Esophagus mucosa (tissue), 1 donor: ENCODE measurements at places on chromosomes 16 and 17. TPM values are rescaled to one million over a fixed set of nuclear protein-coding genes. Genes with fewer than 3 reads are reported as not detected.

The NDEL1 gene
- total RNA-seq, result 75.9 TPM

The NXPH3 gene
- total RNA-seq, result 0.16 TPM

The ERCC4 gene
- 5.3 TPM for total RNA-seq

The FKBP10 gene
- total RNA-seq, result 3.1 TPM

The TBKBP1 gene
- total RNA-seq, result 3.1 TPM

DNA sequence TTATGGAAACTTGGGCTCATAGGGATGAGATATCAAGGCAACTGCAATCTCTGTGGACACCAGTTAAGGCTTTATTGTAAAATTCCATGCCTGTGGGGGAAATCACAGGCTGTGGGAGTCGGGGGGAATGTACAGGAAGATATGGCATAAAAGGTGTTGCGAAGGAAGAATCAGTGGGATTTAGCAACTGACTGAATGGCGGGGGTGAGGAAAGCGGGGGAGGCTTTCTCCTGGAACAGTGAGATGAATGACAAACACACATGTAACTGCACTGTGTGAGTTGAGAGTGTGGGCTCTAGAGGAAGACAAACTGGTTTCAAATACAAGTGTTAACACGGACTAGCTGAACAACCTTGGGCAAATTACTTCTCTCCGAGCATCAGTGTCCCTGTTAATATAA lies 143.7 kb downstream of the PRKCB start:
- ATAC-seq, result no peak

DNA sequence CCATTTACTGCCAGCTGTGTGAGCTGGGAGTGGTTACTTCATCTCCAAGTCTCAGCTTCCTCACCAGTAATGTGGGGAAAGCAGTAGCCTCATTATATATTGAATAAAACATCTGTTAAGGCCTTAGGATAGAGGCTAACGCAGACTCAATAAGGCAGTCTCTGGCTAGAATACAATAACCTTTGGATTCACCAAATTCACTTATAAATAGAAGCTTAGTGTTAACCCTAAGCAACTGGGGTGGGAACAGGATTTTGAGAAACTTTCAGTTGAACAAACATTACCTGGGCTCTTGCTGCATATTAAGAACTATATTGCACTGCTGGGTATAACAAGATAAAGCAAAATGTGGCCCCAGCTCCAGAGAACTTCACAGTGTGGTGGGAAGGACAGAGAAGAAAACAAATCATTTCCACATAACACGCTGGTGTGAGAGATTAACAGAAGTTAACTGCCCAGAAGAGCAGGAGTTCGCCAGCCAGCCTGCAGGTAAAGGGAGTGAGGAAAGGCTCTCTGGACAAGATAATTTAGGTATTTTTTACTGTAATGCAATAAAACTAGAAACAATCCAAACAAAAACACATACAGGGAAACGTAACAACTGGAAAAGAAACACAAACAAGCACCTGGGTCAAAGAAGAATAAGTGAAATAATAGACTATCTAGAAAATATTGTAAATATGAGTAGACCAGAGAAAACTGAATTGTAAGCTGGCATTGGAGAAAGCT lies 57.0 kb downstream of the USP31 start:
- ATAC-seq, result no peak
